Eye (tissue), 1 donor: ENCODE measurements at places on chromosomes 5 and 9.

- DNase-seq, result peak; percentile 84
Observed at GRCh38 chr5:63401436-63402046, 560.7 kb downstream of the HTR1A start.

- no peak for DNase-seq
Observed at GRCh38 chr9:2720179-2720654, 2.9 kb downstream of the KCNV2 start.

DNA sequence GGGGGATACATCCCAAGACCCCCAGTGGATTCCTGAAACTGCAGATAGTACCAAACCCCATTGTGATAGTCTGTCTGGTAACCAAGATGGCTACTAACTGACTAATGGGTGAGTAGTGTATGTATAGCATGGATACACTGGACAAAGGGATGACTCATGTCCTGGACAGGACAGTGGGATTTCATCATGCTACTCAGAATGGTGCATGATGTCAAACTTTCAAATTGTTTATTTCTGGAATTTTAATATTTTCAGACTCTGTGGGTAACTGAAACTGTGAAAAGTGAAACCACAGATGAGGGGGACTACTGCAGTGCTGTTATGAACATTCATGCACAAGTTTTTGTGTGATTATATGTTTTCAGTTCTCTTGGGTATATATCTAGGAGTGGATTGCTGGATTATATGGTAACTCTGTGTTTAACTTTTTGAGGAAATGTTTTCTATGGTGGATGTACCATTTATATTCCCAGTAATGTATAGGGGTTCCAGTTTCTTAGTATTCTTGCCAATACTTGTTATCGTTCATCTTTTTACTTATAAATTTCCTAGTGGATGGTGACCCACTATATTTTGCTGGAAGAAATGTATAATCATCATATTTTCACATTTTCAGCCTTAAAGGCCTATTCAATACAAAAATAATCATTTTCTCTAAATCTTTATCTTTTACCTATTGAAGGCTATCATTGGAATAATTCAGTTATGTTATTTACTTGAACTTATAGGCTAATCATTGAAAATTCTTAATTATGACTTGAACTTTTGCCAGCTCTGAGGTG is 140.9 kb downstream of the NR3C1 start:
- DNase-seq, result no peak

DNA sequence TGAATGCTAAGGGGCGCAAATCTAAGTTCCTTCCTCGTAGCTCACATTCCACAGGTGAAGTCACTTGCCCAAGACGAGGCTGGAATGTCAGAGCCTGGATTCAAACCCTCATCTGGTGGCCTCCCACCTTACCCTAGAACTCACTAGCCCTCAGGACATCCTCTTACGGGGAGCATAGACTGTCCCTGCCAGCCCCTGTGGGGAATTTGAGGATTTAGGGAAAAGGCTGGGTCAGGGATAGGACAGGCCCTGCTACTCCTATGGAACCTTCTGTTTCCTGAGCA is 45.0 kb downstream of the IRF1 start:
- DNase-seq, result no peak

DNA sequence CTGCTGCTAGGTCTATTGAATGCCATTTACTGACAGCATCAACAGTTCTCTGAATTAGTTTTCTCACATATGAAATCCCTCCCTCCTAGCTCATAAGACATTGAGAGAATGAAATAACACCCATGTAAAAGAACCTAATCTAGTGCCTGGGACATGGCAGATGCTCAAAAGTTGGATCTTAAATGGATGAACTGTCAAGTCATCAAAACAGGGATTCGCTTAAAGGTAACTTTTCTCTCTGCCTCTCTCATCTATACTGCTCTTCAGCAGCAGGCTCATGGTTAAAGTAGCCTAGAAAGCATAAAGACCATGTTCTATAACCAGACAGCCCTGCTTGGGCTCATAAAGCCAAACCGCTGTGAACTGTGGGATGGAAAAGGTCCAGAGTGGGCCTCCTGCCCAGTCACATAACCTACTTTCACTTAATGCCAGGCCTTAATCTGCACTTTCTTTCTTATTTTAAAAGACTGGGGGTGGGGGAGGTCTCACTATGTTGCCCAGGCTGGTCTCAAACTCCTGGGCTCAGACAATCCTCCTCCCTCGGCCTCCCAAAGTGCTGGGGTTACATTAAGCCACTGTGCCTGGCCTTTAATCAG is 3.7 kb downstream of the TMEM245 start:
- no peak for DNase-seq

GRCh38 chr5:4082966-4083564 is 487.4 kb downstream of the IRX1 start:
- no peak for DNase-seq

- no peak for DNase-seq
Observed at GRCh38 chr9:102445181-102445747, 549.9 kb upstream of the CYLC2 start.
